Activated CD4-positive, alpha-beta memory T cell treated with anti-CD3 and anti-CD28 coated beads, Interleukin-2, amount 10 ng/mL, durations not matched to agents 7 days and 5 days (primary cell): ENCODE measurements at places on chromosomes 12 and 14.
A peak's percentile ranks its signal among the peaks of the same experiment; 100 is the strongest.

- peaks cover 48% of the 10 kb centered on the region for H3K4me1 ChIP-seq
- no peak for DNase-seq
- peak overlapping the region; percentile 84 for H3K4me3 ChIP-seq
- peak overlapping the region; percentile 79 for H3K27ac ChIP-seq
- no peaks in the 10 kb centered on the region for H3K27me3 ChIP-seq
These were observed 974 bp downstream of the BTBD7 start for GRCh38 chr14:93331728-93332396.

- peaks cover 13% of the 10 kb centered on the region for H3K4me1 ChIP-seq
- peak; percentile 17 for DNase-seq
- no peak overlapping the region for H3K4me3 ChIP-seq
- peaks cover 58% of the 10 kb centered on the region for H3K36me3 ChIP-seq
These were observed 547 bp downstream of the ZNF140 start for GRCh38 chr12:133081159-133081780.

DNA sequence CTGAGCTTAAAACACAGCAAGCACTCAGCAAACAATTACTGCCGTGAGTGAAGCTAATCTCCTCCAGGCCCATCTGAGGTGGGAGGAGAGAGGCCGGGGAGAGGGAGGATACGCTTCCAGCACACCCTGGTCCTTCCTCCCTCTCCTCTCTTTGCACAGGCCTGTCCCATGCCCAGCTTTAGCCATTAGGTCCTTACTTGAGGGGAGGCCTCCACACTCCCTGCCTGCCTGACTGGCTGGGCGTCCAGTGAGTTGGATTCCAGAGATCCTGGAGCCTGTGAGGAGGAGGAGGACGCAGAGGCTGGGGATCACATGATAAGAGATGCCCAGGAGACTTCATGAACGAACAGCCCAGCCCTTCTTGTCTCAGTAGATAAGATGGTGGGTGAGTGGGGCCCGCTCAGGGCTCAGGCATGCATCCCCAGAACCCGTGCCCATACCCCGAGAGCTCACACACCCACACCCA is 65.1 kb upstream of the NCOR2 start:
- peaks cover 3% of the 10 kb centered on the region for H3K36me3 ChIP-seq
- peaks cover 23% of the 10 kb centered on the region for H3K4me1 ChIP-seq
- no peak overlapping the region for H3K4me3 ChIP-seq
- no peak for DNase-seq
- peaks cover 6% of the 10 kb centered on the region for H3K27me3 ChIP-seq
- H3K27ac ChIP-seq, result no peak overlapping the region

GRCh38 chr12:59484575-59484974 is 111.3 kb upstream of the SLC16A7 start:
- H3K4me1 ChIP-seq, result no peaks in the 10 kb centered on the region
- H3K27ac ChIP-seq, result no peak overlapping the region
- no peak overlapping the region for H3K4me3 ChIP-seq
- no peaks in the 10 kb centered on the region for H3K36me3 ChIP-seq
- no peaks in the 10 kb centered on the region for H3K27me3 ChIP-seq
- DNase-seq, result no peak

- H3K27ac ChIP-seq, result no peak overlapping the region
- DNase-seq, result no peak
- no peak overlapping the region for H3K4me3 ChIP-seq
- H3K36me3 ChIP-seq, result no peaks in the 10 kb centered on the region
- H3K27me3 ChIP-seq, result peaks cover 11% of the 10 kb centered on the region
These were observed 86.1 kb downstream of the B4GALNT3 start for GRCh38 chr12:545835-546234.

GRCh38 chr12:89391726-89392336 is 39.5 kb upstream of the DUSP6 start:
- no peak overlapping the region for H3K27ac ChIP-seq
- no peak overlapping the region for H3K4me3 ChIP-seq
- peaks cover 19% of the 10 kb centered on the region for H3K36me3 ChIP-seq
- H3K27me3 ChIP-seq, result no peaks in the 10 kb centered on the region
- H3K4me1 ChIP-seq, result peaks cover 31% of the 10 kb centered on the region
- DNase-seq, result no peak

GRCh38 chr12:125143491-125143890 is 78.3 kb downstream of the AACS start:
- DNase-seq, result no peak
- H3K4me1 ChIP-seq, result no peaks in the 10 kb centered on the region
- no peaks in the 10 kb centered on the region for H3K27me3 ChIP-seq
- H3K36me3 ChIP-seq, result no peaks in the 10 kb centered on the region

GRCh38 chr12:93252221-93252620 is 125.5 kb upstream of the NUDT4 start:
- H3K27me3 ChIP-seq, result no peaks in the 10 kb centered on the region
- DNase-seq, result no peak
- peaks cover 10% of the 10 kb centered on the region for H3K4me1 ChIP-seq
- no peak overlapping the region for H3K27ac ChIP-seq
- H3K4me3 ChIP-seq, result no peak overlapping the region

DNA sequence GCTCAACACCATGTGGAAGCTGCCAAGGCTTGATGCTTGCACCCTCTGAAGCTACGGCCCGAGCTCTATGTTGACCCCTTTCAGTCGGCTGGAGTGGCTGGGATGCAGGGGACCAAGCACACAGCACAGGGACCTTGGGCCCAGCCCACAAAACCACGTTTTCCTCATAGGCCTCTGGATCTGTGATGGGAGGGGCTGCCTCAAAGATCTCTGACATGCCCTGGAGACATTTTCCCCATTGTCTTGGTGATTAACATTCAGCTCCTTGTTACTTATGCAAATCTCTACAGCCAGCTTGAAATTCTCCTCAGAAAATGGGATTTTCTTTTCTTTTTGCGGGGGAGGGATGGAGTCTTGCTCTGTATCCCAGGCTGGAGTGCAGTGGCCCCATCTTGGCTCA is 46.3 kb downstream of the MON2 start:
- no peak overlapping the region for H3K27ac ChIP-seq
- H3K36me3 ChIP-seq, result peaks cover 61% of the 10 kb centered on the region
- no peaks in the 10 kb centered on the region for H3K4me1 ChIP-seq
- H3K27me3 ChIP-seq, result no peaks in the 10 kb centered on the region
- H3K4me3 ChIP-seq, result no peak overlapping the region

DNA sequence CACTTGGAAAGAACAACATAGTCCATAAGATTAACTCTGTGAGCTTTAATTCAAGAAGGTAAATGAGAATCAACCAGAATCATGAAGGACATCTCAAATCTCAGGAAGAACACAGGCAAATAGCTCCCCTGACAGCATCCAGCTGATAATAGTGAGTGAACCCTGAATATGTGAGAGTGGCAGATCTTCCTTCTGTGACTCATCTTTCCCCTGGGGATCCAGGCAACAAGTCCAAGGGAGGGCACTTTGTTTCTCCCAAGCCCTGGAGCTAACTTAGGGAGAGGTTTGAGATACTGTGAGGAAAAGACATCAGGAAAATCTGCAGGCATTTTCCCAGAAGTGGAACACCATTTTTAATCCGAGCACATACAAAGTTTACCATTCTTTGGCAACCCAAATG is 763.9 kb upstream of the MGAT4C start:
- H3K36me3 ChIP-seq, result no peaks in the 10 kb centered on the region
- no peaks in the 10 kb centered on the region for H3K4me1 ChIP-seq
- H3K27me3 ChIP-seq, result no peaks in the 10 kb centered on the region
- DNase-seq, result no peak
- H3K4me3 ChIP-seq, result no peak overlapping the region
- H3K27ac ChIP-seq, result no peak overlapping the region

GRCh38 chr12:11688831-11689230 is 39.4 kb downstream of the ETV6 start:
- H3K4me3 ChIP-seq, result no peak overlapping the region
- H3K4me1 ChIP-seq, result peaks cover 6% of the 10 kb centered on the region
- no peak for DNase-seq
- no peaks in the 10 kb centered on the region for H3K27me3 ChIP-seq
- peaks cover 16% of the 10 kb centered on the region for H3K36me3 ChIP-seq
- no peak overlapping the region for H3K27ac ChIP-seq

DNA sequence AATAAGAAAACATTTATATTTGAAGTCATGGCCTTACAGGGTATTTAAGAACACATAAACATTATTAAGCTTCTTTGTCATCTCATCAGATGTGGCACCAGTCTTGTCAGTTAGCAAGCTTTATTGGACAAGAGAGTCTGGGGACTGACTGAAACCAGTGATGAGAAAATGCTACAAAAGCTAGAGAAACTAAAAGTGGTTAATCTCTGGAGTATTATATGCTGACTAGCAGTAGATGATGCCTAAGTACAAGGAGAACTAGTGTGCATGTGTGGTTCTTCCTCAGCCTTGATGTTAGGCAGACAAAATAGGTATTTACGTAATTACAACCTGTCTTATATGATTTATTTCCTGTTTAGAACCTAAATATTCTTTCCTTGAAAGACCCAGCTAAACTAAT is 176.5 kb downstream of the CPNE8 start:
- no peaks in the 10 kb centered on the region for H3K27me3 ChIP-seq
- no peaks in the 10 kb centered on the region for H3K4me1 ChIP-seq
- peaks cover 2% of the 10 kb centered on the region for H3K36me3 ChIP-seq
- H3K4me3 ChIP-seq, result no peak overlapping the region
- H3K27ac ChIP-seq, result no peak overlapping the region
- DNase-seq, result no peak

GRCh38 chr12:95736631-95737030 is 53.9 kb downstream of the NTN4 start:
- no peaks in the 10 kb centered on the region for H3K36me3 ChIP-seq
- H3K4me1 ChIP-seq, result no peaks in the 10 kb centered on the region
- H3K27me3 ChIP-seq, result no peaks in the 10 kb centered on the region
- DNase-seq, result no peak
- H3K27ac ChIP-seq, result no peak overlapping the region

- H3K36me3 ChIP-seq, result no peaks in the 10 kb centered on the region
- H3K4me1 ChIP-seq, result peaks cover 12% of the 10 kb centered on the region
- no peak overlapping the region for H3K4me3 ChIP-seq
- H3K27me3 ChIP-seq, result no peaks in the 10 kb centered on the region
- DNase-seq, result no peak
These were observed 368.6 kb upstream of the RGS6 start for GRCh38 chr14:71563492-71564153.

DNA sequence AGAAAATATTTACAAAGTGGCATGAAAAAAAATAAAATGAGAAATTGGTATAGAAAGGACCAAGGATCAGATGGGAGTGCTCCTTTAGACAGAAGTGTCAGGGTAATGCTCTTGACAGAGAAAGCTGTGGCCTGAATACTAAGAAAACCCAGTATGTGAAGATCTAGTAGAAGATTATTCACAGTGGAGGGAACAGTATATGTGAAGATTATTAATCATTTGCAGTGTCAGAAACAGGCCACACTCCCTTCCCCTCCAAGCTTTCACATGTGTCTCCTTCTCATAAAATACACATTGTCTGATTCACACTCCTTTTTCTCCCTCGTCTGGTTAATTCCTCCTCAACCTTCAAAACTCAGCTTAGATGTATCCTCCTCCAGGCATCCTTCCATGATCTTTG is 41.3 kb downstream of the CAPS2 start:
- no peak overlapping the region for H3K27ac ChIP-seq
- H3K36me3 ChIP-seq, result no peaks in the 10 kb centered on the region
- no peak for DNase-seq
- H3K4me3 ChIP-seq, result no peak overlapping the region
- H3K27me3 ChIP-seq, result no peaks in the 10 kb centered on the region
- H3K4me1 ChIP-seq, result no peaks in the 10 kb centered on the region

DNA sequence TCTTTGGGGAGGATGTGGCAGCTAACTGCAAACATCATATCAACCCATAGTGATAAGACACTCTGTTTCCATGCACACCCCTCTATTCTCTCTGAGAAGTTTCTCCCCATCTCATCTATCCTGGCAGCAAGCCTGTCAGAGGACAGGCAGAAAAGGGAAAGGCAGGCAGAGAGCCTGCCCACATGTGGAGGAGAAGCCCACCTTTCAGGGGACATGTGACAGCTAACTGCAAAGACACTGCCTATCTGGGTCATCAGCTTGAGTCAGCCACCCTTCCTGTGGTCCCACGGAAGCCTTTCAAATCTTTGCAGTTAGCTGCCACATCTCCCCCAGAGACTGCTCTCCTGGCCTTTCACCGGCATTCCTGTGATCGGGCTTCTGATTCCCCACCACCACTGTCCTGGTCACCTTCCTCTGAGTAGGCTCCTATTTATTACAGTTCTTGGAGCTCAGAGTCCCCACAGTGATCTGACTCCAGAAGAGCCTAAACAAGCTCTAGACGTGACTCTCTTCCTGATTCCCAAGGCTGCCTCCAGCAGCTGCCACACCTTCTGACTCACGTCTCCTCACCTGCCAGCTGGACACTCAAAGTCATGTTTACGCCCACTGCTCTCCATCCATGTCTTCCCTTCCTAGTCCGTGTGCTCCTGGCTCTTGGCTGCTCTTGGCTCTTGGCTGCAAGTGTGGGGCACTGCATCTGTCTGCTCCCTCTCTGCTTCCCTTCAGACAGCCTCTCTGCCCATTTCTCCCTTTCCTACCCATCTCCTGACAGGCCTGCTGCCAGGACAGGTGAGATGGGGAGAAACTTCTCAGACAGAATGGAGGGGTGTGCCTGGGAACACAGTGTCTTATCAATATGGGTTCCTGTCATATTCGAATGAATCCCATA is 7.5 kb upstream of the KRT1 start:
- H3K4me1 ChIP-seq, result peaks cover 11% of the 10 kb centered on the region
- peaks cover 69% of the 10 kb centered on the region for H3K27me3 ChIP-seq
- H3K27ac ChIP-seq, result no peak overlapping the region
- H3K4me3 ChIP-seq, result no peak overlapping the region

- peak overlapping the region; percentile 98 for H3K27ac ChIP-seq
- no peak for DNase-seq
- peaks cover 47% of the 10 kb centered on the region for H3K36me3 ChIP-seq
- no peak overlapping the region for H3K4me3 ChIP-seq
- H3K27me3 ChIP-seq, result no peaks in the 10 kb centered on the region
These were observed 47.8 kb downstream of the TESPA1 start for GRCh38 chr12:54936736-54937135.

- no peak overlapping the region for H3K27ac ChIP-seq
- DNase-seq, result no peak
- no peak overlapping the region for H3K4me3 ChIP-seq
These were observed 6.5 kb downstream of the NUBPL start for GRCh38 chr14:31567655-31568054.

DNA sequence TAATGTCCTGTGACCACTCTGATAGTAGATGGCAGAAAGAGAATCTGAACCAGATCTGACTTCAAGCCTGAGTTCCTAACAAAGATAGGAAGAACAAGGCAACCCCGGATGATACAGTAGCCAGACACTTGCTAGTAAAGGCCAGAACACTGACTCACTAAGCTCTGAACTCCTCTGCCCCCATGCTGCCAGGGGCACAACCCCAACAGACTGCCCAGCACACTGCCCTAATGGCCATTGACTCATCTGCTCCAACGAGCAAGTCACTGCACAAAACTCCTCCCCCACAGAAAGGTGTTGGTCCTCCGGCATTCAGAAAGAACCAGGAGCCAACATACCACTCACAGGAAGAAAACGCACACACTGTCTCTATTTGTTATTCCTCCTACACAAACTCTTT is 179.6 kb upstream of the NUDT4 start:
- DNase-seq, result no peak
- peaks cover 26% of the 10 kb centered on the region for H3K27me3 ChIP-seq
- no peak overlapping the region for H3K27ac ChIP-seq

DNA sequence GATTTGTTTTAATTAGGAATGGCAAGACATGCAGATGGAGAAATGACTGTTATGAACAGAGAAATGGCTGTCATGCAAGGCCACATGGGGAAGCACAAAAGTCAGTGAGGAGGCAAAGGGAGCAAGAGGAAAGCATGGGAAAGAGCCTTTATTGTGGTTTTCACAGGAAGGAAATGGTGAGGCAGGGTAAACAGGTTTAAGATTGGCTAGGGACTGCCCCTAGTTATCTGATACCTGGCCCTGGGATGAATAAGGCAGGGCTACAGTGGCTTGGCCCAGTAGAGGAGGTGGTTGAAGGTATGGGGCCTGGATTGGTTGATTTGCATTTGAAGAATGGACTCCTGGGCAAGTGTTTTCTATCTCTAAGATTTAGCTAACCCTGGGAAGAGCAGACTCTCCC is 168.7 kb upstream of the CNOT2 start:
- H3K4me1 ChIP-seq, result no peaks in the 10 kb centered on the region
- no peak overlapping the region for H3K4me3 ChIP-seq
- DNase-seq, result no peak
- no peaks in the 10 kb centered on the region for H3K36me3 ChIP-seq
